Skeletal muscle cell (primary cell): ENCODE measurements at places on chromosomes 1 and 21.
A peak's percentile ranks its signal among the peaks of the same experiment; 100 is the strongest.

GRCh38 chr1:37691497-37692077 lies 729 bp upstream of the CDCA8 start:
- DNase-seq: peak; percentile 23

DNA sequence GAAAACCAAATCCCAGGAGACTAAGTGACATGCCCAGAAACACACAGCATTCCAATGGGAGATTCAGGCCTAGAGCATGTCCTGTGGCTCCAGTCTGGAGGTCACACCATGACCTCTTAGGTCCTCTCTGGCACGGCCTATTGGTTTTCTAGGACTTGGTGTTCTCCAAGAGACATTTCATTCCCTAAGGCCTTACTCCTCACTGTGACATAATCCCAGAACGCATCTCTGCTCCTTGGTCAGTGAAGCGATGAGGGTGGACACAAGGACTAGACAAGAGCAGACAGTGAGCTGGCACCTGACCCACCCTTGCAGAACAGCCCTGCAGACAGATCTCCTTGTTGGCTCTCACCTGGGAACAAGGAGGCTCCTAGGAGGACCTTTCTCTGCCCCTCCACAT lies 860 bp downstream of the IVL start:
- DNase-seq: no peak

DNA sequence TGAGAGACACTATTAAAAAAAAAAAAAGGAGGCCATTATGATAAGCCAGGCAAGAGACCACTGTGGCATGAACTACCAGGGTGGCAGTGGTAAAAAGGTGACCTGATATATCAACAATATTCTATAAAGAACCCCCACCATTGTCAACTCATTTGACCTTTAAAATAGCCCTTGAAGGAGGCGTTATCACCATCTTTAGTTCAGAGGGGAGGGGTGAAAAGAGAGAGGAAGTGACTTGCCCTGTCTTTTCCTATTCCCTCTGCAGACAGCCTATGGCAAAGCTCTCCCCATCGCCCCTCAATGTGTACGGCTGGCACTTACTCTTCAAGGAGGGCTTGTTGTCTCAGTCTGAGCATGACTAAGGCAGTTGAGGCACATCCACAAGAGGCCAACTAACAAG lies 11.7 kb upstream of the SLFNL1 start:
- DNase-seq: no peak

DNA sequence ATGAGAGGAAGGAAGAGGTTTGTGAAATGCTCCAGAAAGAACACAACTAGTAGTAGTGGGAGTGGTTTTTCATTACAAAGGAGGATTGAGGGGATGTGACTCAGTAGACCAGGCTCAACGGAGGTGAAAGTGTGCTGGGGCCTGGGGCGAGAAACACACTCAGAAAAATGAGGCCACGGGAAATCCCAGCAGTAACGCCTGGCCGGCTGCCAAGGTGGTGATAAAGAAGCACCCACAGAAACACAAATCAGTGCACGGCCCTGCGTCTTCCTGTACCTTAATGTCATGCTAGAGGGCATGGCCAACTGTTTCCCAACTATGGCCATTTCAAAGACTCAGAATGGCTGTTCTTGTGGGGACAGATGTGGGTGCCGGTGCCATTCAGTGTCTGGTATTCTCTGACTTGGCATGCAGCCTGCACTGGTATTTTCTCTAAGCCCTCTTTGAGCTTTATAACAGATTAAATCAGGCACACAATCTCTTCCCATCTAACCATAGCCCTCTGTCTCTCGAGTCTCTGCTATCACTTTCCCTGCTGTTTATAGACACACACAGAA lies 38.2 kb downstream of the URB2 start:
- DNase-seq: no peak

DNA sequence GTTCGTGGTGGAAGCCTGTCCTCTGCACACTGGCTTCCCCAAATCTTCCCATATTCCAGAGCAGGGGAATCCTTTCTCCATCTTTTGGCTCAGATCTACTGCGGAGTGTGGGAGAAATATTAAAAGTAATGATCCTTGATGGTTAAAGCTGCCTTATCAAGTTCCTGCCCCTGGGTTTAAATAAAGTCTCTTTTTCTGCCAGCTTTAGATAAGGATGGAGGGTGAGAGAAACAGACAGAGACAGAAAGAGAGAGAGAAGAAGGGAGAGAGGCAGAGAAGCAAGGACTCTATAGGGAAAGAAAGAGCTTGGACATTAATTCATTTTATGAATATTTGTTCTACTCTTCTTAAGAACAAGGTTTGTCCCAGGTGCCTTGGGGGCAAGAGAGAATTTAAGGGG lies 98.0 kb downstream of the KCNJ15 start:
- no peak for DNase-seq

GRCh38 chr1:70517444-70517843 lies 106.4 kb downstream of the CTH start:
- no peak for DNase-seq

DNA sequence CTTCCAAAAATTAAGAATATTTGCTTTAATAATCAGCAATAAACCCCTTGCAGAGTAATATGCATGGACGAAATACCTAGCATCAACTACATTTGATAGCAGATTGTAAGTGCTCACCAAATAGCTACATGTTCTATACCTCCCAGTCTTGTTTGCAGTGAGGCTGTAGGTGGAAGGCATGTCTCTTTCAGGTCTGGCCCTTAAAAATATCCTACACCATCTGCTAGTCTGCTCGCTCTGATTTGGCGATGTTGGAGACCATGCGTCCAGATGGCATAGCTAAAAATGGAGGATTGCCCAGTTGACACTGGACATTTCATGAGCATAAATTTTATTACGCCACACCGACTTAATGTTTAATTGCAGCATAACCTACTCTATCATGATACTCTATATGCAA lies 47.1 kb downstream of the SSX2IP start:
- DNase-seq: no peak
